NCI-H2171 (cell line): ENCODE measurements at places on chromosomes 5 and 9.

DNA sequence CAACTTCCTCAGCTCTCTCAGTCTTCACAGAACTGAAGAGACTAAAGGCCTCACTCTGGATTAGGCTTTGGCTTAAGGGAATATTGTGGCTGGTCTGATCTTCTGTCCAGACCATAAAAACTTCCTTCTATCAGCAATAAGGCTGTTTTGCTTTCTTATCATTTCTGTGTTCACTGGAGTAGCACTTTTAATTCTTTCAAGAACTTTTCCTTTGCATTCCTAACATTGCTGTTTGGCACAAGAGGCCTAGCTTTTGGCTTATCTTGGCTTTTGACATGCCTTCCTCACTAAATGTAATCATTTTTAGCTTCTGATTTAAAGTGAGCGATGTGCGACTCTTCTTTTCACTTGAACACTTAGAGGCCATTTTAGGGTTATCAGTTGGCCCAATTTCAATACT, 88.7 kb upstream of the ACOT12 start:
- DNase-seq, result no peak

DNA sequence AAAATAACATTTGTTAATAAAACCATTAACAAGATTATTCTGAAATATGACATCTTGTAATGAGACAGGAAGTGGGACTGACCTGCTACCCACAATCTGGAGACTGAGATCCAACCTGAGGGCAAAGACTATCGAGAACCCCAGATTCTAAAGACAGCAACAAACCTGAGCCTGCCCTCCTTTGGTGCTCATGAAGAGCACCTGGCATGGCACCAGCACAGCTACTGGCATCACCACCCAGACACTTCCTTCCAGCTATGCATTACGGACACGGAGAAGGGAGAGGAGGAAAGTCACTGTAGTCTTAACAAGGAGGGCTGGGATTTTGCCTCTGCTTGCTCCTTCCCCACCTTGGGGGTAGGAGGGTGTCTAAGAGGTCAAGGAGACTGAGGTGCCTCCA, 105.5 kb downstream of the AUH start:
- DNase-seq, result no peak

DNA sequence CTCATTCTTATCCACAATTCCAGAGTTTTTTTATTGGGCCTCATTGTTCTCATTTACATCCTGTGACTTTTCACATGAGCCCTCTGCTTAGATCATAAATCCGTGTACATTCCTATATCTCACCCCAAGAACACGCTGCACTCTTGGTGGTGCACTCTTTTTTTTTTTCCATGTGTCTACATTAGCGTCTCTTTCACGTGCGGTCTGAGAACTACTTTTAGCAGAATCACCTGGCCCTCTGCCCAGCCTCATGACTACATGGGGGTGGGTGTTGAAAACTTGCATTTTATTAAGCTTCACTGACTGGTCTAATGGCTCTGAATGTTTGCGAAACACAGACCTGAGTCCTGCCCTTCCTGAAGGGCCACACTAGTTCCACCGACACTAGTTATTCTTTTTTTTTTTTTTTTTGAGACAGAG, 18.6 kb downstream of the C9orf57 start:
- DNase-seq, result no peak

GRCh38 chr5:1855596-1855995, 27.1 kb downstream of the IRX4 start:
- no peak for DNase-seq

GRCh38 chr5:87400305-87400899, 12.3 kb downstream of the CCNH start:
- peak; percentile 2 for DNase-seq

GRCh38 chr5:3157214-3157613, 405.7 kb upstream of the IRX2 start:
- DNase-seq, result no peak

DNA sequence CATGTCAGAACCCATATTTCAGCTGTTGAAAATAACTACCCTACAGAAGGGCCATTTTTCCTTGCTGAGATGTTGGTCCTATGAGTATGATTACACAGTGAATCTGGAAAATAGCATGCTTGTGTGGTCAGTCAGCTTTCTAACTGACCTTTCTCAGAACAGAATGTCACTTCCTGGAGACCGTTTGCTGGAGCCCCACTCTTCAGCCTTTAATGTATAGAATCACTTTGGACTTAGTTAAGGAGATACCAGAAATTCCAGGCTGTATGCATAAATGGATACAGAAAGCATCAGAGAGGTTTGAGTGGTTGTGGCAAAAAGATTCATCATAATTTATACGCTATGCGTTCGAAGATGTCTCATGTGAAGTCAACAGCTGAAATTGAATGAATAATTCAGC, 488.1 kb downstream of the EBF1 start:
- DNase-seq, result no peak

DNA sequence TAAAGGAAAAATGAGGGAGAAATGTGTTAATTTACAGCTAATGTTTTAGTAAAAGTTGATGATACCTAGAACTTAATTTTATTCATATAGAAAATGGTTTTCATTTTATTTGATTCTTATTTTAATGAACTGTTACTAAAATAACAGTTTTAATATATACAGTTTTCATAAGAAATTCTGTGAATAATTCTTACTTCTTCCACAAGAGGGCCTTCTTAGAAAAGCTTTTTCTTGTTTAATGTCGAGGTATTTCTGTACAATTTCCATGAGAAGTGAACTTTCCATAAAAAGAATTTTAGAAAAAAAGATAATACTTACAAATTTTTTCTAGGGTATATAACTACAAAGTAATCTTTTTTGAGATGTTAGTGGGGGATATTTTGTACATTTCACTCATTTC, 73.9 kb downstream of the KLF9 start:
- DNase-seq, result peak; percentile 14

- no peak for DNase-seq
Observed at GRCh38 chr9:114538241-114538640, 33.0 kb upstream of the WHRN start.

- no peak for DNase-seq
Observed at GRCh38 chr5:57199866-57200265, 26.0 kb downstream of the GPBP1 start.

- DNase-seq, result peak; percentile 82
Observed at GRCh38 chr9:132877824-132878694, at the start of gene AK8. AK8 (minus strand) TSS chr9:132878284; CDS start chr9:132878255, 29 bp downstream.

- no peak for DNase-seq
Observed at GRCh38 chr5:119322948-119323537, 32.8 kb upstream of the TNFAIP8 start.

GRCh38 chr5:11415751-11416150, 488.5 kb downstream of the CTNND2 start:
- DNase-seq, result no peak

DNA sequence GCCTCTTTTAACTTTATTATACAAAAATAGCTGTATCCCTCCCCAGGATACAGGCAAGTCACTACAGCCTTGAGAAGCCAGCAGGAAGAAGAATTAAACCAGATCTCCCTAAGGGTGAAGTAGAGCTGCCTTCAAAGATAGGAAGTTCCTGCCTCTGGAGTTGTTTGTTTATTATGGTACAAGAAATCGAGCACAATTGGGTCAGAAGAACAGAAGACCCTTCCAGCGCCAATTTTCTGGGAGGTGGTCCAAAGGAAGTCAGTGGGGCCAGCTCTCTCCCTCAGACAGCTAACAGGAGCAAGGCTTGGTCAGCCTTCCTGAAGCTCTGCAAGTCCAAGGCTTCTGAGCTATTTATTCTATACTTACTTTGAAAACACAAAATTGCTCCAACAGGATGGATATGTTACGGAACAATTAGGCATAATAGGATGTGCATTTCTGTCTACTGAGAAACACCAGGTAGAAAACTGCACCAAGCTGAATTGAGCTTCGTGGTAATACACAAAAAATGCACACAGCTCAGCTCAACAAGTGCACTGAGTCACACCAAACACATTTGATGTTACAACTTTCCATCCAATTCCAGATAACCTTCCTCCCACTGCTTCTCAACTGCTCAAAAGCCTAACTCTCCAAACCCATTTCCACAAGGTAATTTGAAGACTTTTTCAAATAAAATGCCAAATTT, 16.0 kb downstream of the SERINC5 start:
- no peak for DNase-seq

DNA sequence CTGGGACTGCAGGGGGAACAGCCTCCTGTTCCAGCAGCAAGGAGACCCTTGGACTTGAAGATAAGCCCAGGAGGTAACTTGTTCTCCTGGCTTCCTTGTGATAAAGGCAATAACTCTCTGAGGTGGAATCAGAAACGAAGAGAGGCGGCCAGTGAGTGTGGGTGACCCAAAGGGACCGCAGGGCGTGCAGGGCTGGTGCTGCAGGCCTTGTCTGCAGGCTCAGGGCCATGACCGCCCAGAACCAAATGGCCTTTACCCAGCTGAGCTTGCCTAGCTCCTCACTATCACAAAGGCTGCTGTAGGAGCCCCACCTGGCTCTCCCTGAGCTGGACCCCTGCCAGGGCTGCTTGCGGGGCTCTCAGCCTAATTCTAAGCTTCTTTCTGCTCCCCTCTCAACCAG, 72.5 kb downstream of the NDFIP1 start:
- DNase-seq, result no peak

GRCh38 chr9:33239921-33240320, at the start of gene SPINK4:
SPINK4 (plus strand) TSS chr9:33240167; CDS start chr9:33240209, 42 bp downstream.
- no peak for DNase-seq

GRCh38 chr9:17402309-17402708, 176.6 kb upstream of the SH3GL2 start:
- DNase-seq, result no peak

GRCh38 chr9:100317706-100318105, 35.0 kb downstream of the TEX10 start:
- DNase-seq, result no peak

DNA sequence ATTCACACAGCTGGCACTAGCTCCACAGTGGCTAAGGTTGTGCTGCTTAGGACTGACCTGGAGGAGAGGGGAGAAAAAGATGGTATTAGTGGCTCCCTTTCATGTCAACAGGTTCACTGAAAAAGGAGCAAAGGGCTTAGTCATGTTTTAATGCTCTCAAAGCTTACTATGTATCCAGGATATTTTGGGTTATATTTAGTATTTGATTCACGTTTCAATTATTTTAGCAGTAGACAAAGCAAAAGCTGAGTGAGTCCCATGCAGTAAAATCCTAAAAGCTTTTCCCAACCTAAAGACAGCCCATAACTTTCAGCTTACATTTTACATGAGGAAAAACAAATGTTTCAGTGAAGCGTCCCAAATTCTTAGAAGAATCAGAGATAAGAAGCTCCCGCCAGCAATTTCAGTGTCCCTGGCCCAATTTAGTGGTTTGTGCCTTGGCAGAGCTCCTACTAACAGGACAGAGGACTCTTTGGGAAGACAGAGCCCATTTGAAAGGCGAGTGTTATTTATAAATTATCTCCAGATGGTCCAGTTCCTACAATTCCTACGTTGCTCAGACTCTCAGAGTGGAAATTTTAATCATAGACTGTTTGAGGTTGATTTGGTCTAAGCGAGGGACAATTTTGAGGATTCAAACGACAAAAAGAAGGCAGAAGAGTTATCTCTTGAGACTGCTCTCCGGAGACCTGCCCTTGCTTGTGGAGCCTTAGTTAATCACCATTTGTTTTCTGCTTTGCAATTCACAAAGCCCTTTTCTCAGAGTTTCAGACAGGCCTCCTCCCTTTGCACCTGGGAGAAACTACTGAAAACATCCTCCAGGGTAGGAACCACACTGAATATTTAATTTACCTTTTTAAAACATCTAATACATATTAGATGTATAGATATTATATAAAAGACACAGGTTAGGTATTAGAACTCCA, 225.0 kb upstream of the ANKRD55 start:
- DNase-seq, result no peak

GRCh38 chr9:76989501-76989900, 30.0 kb upstream of the FOXB2 start:
- no peak for DNase-seq

DNA sequence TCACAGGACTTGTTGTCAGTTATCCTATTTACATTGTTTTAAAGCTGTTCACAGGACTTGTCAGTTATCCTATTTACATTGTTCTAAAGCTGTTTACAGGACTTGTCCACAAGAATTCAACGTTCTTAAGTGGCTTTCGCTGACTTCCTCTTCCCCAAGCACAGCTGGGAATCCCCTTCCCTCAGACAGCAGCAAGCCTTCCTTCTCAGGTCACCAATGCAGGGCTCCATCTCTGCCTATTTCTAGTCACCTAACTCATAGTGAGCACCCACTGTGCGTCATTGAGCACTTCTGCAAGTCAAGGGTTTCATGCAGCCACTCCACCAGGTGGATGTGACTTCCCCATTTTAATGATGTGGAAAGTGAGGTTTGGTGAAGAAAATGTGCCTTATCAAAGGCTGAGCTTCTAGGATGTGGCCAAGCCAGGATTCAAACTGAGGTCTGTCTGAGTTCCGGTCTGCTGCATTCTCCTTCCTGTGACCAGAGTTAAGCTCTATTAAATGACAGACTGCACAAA, 109.8 kb upstream of the ZNF462 start:
- DNase-seq, result no peak

GRCh38 chr5:34606101-34606500, 50.0 kb upstream of the RAI14 start:
- DNase-seq, result no peak

DNA sequence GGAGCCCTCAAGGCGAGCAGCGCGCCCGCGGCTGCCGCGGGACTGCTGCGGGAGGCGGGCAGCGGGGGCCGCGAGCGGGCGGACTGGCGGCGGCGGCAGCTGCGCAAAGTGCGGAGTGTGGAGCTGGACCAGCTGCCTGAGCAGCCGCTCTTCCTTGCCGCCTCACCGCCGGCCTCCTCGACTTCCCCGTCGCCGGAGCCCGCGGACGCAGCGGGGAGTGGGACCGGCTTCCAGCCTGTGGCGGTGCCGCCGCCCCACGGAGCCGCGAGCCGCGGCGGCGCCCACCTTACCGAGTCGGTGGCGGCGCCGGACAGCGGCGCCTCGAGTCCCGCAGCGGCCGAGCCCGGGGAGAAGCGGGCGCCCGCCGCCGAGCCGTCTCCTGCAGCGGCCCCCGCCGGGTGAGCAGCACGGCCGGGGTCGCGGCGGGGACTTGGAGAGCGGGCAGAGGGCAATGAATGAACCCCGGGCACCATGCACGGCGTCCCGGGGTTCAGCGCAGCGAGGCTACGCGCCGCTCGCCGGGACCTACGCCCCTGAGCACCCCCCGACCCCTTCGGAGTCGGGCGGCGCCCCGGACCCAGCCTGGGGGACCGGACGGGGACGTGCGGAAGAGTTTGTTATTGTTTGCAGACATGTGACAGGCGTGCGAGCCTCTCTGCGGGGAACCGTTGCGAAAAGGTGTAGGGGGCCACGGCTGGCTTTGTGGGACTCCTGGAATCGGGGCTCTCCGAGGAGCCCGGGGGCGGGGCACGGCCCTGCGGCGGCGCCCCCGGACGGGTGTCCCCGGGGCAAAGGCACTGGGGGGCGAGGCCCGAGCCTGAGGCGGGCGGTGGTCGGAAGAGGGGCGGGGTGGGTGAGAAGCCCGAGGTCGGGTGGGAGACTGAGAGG, 553 bp downstream of the MAP3K1 start:
- DNase-seq, result no peak

GRCh38 chr9:131546336-131547084, 1.2 kb downstream of the PRRT1B start:
- peak; percentile 92 for DNase-seq

- DNase-seq, result peak; percentile 31
Observed at GRCh38 chr5:131209506-131210150, 38.9 kb downstream of the LYRM7 start.
